ENCODE measurements at places on chromosomes 6 and 20. TPM values are rescaled to one million over a fixed set of nuclear protein-coding genes. Genes with fewer than 3 reads are reported as not detected.

CPNE5 gene
- total RNA-seq = 2.6 TPM

PHACTR3 gene
- 16.2 TPM for total RNA-seq

FOXQ1 gene
- total RNA-seq = not detected

ZBP1 gene
- not detected for total RNA-seq

FRK gene
- total RNA-seq = 0.97 TPM

FAM83C gene
- not detected for total RNA-seq

HSPA12B gene
- total RNA-seq = 0.69 TPM

CAGE1 gene
- 0.15 TPM for total RNA-seq

PNLDC1 gene
- not detected for total RNA-seq

DNMT3B gene
- 34.2 TPM for total RNA-seq

LTV1 gene
- total RNA-seq = 36.6 TPM

TFAP2A gene
- 0.50 TPM for total RNA-seq

PFDN6 gene
- 123 TPM for total RNA-seq

FAM83B gene
- not detected for total RNA-seq

DNA sequence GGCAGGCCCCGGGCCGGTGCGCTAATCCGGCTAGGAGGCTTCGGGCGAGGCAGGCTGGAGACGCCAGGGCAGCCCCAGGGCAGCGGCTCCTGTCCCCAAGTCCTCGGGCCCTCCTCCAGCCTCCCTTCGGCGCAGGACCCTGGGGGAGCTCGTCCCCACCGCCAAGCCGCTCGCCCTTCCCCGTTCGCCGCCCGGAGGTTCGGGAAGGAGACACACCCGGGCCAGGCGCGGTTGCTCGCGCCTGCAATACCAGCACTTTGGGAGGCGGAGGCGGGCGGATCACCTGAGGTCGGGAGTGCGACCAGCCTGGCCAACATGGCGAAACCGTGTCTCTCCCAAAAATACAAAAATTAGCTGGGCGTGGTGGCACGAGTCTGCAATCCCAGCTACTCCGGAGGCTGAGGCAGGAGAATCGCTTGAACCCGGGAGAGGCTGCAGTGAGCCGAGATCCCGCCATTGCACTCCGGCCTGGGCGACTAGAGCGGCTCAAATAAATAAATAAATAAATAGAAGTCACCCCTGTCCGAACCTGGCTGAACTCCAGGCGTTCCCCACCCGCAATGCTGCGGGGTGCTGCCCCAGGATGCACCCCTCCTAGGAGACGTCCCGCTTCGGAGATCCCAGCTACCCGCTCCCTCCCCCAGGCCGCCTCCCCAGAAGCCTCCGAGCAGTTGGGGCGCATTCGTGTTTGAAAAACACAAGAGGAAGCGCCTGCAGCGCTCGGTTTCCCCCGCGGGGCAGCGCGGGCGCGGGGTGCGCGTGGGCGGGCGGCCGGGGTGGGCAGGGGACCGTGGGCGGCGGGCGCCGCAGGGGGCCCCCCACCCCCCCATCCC is 27.5 kb downstream of the SERPINB9 start:
- peak; percentile 9 for ATAC-seq

DNA sequence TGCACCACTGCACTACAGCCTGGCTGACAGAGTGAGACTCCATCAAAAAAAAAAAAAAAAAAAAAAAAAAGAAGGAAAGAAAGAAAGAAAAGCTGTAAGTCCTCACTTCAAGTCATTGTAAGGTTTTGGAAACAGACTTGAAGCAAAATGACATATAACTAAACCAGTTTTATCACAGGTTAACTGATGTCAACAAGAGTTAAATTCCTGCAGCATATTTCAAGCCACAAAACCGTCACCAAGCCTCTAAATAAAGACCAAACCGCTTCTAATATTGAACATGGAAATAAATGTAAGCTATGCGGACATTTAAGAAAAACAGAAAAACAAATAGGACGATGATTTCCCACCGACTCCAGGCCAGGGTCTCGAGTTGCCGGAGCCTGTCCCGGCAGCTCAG is 88.9 kb upstream of the RPS6KA2 start:
- no peak for ATAC-seq

DNA sequence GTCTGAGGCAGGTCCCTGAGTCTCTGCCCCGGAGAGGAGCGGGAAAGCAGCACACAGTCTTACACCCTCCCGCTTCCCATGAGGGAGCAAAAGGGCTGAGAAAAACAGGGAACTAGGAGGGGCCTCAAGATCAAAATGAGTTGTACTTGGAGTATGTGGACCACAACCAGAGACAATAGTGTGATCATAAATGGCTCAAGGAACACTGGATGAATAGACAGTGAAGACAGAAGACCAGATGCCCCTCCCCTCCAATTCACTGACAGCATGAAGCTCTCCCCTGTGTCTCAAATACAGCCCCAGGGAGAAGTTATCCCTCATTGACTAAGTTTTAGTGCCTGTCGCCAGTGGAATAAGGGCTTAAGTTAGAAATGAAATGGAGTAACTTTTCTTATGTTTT is 191.0 kb downstream of the TFAP2A start:
- no peak for ATAC-seq

GRCh38 chr6:13372688-13373487 is 44.6 kb upstream of the TBC1D7 start:
- ATAC-seq = no peak

DNA sequence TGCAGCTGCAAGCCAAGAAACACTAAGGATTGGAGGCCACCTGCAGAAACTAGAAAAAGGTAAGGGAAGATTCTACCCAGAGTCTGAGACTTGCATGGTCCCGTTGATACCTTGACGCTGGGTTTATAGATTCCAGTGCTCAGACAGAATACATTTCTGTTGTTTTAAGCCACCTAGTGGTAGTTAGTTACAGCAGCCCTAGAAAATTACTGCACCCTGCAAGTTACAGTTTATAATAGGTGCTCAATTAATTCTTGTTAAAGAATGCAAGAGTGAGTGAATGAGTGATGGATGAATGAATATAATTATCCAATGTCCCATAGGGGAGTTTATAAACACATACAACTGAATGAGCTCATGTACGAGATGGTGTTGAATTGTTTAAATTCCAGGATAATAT is 453.1 kb upstream of the SLC35B3 start:
- ATAC-seq = no peak

- peak; percentile 23 for ATAC-seq
Measured at GRCh38 chr6:85449388-85449817, 480 bp upstream of the NT5E start.

DNA sequence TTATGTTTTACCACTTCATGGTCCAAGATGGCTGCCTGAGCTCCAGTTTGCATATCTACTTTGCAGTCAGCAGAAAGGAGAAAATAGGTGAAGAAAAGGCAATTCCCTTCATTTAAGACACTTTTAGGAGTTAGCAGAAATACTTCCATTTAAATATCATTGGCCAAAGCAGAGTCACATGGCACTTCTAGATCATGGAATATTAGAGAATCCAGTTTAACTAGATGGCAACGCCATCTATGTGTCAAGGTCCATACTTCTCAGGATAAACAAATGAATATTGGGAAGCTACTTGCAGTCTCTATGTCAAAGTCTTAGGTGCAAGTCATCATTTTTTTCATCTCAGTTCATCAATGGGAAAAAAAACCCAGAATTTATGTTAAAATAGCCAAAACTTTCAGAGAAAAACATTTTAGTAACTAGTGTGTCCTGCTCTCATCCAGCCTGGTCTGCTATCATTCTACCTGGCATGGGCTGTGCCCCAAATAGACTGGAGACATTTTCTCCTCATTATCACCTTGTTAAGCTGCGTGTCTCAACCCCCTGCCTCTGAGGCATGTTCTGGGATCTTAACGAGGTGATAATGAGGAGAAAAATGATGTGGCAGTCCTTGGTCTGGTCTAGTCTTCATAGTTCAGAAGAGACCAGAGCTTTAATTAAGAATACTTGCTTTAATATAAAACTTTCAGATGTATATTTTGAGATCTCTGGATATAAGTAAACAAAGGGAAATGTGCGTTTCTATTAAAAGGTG is 227.3 kb downstream of the TBX18 start:
- no peak for ATAC-seq

DNA sequence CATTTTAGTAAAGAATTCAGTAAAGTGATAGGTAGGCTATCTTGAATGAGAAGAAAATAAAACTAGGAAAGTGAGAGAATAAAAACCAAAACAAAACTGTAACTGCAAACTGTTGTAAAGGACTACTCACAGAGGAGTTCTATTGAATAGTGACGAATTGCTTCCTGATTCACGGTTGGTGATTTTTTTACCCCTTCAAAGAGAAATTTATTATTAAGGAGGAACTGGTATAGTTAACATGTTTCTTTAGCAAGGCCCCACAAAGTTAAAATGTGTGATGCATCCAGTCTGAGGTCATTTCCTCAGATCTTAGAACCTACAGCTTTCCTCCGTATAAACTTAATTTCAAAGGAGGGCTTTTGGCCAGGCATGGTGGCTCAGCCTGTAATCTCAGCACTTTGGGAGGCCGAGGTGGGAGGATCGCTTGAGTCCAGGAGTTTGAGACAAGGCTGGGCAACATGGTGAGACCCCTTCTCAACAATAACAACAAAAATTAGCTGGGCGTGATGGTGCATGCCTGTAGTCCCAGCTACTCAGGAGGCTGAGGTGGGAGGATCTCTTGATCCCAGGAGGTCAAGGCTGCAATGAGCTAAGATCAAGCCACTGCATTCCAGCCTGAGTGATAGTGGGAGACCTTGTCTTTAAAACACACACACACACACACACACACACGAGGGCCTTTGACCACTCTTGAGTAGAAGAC is 8.3 kb downstream of the PRDM1 start:
- ATAC-seq = no peak

DNA sequence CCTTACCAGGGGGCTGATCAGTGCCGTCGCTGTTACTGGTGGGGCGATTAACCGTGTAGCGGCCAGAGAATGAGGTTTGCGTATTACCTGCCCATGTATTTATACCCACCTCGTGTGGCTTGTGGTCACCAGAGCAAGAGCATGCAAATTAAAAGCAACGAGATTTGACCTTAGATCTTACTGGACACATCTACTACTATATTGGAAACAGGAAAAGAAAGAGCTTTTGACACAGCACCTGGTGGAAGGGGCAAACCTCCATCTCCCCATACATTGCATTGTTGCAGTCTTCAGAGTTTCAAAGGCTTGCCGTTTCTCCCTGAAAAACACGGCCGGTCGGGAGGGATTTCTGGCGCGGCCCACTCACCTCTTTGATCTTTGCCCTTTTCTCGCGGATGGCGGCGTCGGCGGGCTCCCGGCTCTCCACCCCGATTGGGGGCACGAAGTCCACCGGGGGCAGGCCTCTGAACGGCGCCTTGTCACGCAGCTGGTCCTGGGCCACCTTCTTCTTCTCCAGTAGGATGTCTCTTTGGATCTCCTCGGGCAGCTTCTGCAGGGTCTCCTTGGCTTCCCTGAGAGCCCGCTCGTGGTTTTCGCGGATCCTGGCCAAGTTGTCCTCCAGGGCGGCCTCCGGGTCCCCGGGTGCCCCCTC is 1.3 kb downstream of the MAN1A1 start:
- no peak for ATAC-seq

GRCh38 chr6:146697921-146698320 is 99.1 kb downstream of the ADGB start:
- ATAC-seq = no peak

- no peak for ATAC-seq
Measured at GRCh38 chr6:157200611-157201010, 122.7 kb downstream of the TMEM242 start.

GRCh38 chr6:82246802-82247504 is 591 bp downstream of the IBTK start:
- ATAC-seq = peak; percentile 30

DNA sequence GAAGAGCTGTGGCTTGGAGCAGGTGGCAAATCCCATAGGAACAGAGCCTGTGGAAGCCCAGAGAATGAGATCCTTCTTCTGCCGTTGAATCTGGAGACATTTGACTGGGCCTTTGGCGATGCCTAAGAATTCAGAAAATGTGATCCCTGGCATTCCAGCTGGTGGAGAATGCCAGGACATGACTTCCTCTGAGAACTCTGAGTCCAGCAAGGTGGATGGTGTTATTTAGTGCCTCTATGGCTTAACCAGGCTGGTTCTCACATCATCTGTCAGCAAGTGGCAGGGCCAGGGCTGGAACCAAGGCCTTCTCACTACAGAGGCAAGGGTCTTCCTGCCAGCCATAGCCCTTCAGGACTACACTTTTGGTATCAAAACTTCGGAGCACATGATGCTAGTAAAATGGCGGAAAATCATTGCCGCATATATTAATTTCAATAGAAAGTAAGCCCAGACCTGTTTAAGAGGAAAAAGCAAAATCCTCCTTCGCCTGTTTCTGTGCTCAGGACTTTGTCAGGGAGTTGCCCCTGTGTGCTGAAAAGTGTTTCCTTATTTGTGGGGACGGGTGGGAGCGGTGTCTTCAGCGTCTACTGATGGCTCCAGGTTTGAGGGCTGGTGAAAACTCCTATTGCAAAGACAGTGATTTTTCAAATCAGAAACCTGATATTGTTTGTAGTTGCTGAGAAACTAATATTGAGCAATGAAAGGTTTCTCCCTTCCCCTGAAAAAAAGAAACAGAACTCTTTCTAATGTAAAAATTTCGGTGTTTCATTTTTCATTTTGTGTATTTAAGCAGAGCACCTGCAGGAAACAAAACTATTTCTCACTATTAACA is 23.9 kb downstream of the DUSP22 start:
- ATAC-seq = no peak

DNA sequence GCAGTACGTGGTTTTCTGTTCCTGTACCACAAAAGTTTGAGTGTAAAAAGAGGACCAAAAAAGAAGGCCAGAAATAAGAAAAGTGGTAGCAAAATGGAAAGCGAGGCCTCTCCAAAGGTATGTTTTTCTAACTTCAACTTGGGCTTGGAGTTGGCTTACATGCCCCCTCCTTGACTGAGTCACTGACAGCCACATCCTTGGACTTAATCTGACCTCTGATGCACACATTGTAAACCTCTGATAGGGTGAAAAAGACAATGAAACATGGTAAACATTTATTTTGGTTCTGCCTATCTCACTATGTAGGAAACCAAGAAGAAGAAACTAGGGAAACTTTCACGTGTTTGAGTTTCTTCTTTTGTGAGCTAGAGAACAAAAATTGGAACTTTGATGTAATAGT is 503.2 kb upstream of the ID4 start:
- no peak for ATAC-seq

DNA sequence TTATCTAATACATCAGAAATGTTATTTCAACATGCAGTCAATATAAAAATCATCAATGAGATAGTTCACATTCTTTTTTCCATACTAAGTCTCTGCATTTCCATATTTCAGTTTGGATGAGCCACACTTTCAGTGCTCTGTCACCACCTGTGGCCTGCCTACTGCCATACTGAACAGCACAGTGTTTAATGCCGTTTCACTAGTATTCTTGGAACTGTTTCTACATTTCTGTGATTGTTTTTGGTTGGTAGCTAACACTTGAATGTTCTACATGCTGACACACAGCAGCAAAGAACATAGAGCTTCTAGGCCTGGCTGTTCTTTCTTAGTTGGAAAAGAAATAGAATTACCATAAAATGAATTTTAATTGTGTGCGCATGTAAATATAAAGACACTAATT is 61.4 kb upstream of the KIF25 start:
- no peak for ATAC-seq

DNA sequence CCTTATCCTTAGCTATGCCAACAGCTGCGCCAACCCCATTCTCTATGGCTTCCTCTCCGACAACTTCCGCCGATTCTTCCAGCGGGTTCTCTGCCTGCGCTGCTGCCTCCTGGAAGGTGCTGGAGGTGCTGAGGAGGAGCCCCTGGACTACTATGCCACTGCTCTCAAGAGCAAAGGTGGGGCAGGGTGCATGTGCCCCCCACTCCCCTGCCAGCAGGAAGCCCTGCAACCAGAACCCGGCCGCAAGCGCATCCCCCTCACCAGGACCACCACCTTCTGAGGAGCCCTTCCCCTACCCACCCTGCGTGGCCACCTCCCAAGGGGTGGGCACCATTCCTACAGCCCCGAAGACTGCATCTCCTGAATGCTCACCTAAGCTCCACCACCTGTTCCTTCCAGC is 1.3 kb downstream of the SSTR4 start:
- ATAC-seq = no peak

GRCh38 chr6:39572661-39573340 is 152.4 kb downstream of the KIF6 start:
- ATAC-seq = peak; percentile 30

Data from motor neuron (in vitro differentiated cells).